ENCODE measurements at places on chromosomes 11 and 22.

GRCh38 chr22:45502215-45503049, at the start of gene FBLN1:
FBLN1 (plus strand) TSS chr22:45502883; CDS start chr22:45502986, 103 bp downstream.
- DNase-seq, result peak; percentile 81

GRCh38 chr11:80586464-80586863, 1145.6 kb upstream of the TENM4 start:
- no peak for DNase-seq

GRCh38 chr11:75583718-75584658, 21.9 kb downstream of the SERPINH1 start:
- DNase-seq, result peak; percentile 84

- peak; percentile 90 for DNase-seq
Observed at GRCh38 chr11:35951680-35952079, 7.8 kb downstream of the LDLRAD3 start.

DNA sequence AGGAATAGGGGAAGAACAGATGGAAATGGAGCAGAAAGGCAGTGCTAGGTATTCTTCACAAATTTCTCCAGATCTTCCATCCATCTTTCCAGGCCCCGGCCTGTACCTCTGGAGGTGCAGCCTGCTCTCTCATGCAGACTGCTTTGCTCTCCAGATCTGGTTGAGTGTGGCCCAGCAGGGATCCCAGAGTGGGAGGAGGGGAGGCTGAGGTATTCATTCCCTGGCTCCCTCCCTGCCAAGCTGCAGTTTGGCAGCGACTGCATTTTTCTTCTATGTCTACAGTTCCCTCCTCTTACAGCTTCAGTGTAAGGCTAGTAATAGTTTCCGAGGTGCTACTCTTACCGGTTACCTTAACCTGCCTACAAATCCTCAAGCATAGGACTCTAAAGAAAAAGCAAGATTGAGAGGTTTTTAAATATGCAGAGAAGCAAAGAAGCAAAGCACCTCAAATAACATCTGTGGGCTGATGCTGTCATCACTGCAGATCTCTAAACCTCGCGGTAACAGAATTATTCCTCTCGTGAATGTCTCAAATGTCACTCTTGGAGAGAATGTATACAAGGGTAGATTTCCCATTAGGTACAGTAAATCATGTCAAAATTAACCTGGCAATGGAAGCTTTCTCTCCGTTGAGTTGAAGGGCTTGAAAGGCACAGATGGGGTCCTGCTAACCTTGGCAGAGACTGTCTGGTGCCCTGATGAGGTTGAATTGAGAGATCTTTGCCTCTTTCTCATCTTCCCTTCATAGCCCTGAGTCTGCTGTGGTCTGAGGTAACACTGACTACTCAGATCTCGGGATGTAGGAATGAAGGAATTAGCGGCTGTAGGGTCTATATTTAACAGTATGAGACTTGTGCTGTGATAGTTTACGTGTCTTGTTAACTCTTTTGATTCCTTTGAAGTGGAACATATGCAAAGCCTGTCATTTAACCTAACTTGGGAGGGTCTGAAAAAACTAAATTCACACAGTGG, 297.9 kb upstream of the C11orf87 start:
- peak; percentile 65 for DNase-seq

DNA sequence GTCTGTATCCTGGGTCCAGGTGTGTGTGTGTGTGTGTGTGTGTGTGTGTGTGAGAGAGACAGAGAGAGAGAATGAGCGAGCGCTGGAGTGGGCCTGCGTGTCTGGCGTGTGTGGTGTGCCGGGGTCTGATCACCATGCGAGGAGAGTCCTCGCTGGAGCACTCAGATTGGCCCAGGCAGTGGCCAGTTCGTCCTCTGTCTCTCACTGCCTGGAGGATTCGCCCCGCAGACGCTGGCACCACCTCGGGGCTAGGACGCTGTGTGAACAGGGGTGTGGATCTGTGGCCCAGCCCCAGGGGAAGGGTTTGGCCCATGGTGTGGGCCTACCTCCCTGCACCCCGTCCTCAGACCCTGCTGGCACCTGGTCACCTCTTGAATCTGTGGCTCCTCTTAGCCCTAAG, 11.6 kb upstream of the CACNA1I start:
- no peak for DNase-seq

DNA sequence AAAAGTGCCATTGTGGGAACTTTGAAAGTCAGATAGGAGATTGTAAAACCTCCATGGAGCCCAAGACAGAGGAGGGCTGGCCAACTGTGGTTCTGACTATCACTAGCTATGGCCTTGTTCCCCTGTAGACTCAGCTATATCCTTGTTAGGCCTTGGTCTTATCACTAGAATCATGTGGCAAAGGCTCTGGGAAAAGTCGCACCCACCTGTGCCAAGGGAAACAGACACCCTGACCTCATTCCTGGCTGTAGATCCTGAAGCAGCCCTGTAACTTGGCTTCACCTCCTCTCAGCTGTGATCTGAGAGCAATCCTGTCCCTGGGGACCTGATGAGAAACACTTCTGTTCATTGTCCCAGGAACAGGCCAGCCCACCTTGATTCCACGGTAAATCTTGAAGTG, 566.2 kb downstream of the TMEM135 start:
- no peak for DNase-seq

DNA sequence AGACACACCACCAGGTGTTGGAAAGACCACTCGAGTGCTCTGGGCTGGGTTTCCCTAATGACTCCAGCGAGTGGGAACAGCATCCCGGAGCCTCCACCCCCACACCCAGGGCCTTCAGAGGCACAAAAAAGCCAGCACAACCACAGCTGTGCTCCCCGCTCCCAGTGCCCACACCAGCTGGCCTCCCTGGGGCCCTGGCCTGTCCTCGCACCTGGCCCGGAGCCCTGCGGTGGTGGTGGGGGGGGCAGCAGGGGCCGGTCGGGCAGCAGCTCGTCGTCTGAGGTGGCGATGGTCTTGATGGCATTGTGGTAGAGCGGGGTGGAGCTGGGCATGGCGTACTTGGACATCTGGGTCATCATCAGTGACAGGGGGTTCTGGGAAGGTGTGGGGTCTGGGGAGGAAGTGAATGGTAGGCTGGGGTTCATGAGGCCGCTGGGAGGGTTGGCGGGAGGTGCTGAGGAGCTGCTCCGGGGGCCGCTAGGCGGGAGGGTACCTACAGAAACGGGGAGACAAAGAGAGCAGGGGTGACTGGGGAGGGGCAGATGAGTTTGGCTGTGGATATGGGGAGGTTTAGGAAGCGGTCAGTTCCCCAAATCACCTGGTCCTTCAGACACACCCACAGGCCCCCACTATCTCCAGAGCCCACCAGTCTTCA, 16.1 kb downstream of the CXCR5 start:
- DNase-seq, result no peak

DNA sequence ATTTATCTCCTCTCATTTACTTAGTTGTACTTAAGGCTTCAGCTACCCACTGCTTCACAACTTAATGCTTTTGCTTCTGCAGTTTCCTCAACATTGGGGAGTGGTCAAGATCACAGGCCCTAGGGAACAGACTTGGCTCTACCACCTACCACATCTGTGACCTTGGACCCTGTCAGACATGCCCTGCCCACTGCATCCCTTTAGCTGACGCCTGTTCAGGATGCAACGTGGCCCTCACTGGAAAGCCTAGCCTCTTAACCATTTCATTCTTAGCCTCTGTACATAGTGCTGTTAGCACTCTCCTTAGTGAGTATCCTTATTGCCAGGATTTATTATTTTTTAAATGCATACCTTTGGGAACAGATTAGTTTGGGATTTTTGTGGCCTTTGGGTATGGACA, 34.4 kb downstream of the TNRC6B start:
- DNase-seq, result no peak

GRCh38 chr11:122765487-122766131, 72.7 kb upstream of the CRTAM start:
- no peak for DNase-seq

DNA sequence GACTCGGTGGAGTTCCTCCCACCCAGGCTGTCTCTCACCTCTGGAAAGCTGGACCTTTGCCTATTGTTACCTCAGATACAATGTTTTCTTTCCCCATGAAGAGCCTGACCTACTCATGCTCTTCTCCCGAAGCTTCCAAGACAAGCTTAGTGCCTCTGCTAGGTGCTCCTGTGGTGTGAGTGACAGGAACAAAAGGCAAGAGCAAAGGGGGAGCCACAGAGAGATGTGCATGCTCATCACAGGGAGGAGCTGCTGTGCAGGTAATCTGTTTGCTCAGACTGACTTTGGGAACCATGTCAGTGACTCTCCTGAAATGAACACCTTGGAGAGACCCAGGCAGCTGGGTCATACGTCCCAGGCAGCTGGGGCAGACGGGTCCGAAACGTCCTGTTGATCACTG, 53.6 kb upstream of the VSTM5 start:
- DNase-seq, result peak; percentile 87

DNA sequence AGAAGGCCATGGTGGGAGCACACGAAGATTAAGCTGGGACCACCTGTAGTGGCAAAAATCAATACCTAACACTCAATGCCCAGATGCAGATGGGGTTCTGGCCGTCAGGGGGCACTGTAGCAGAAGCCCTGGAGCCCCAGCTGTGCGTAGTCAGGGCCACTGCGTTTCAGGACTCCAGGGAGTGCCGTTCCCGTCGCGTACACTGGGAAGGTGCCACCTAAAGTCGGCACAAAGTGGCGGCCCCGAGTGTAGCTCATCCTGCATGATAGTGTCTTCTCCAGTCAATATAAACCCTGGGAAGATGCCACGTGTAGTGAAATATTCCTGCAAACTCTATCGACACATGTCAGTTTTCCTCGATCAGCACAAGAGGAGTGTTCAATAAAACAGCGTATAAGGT, 123.8 kb upstream of the NTM start:
- DNase-seq, result peak; percentile 42

DNA sequence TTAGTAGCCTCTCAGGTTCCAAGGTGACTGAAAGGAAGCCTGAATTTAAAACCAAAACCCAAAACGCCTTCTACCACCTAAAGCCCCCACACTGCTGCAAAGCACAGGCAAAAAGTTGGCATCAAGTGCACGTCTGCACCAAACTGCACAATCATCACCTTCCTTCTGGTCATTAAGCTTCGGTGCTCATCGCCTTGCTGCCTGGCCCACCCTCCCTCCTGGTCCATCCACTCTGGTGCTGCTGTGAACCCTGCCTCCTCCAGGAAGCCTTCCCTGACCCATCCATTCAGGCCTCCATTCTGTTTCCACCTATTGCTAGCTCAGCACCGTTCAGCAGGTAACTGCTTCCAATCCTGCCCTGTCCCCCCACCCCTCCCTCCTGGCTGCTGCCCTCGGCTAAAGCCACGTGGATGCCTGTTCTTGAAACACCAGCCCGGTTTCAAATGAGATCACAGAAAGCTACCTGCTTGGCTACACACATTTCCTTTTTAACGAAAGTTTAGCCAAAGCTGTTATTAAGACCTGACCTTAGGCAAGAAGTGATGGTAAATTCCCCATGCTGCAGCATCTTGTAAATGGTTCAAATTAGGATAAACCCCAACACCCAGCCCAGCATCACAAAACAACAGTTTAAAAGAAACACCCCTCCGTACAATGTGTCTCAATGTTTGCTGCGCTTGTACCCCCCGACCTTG, 53.8 kb upstream of the CD5 start:
- DNase-seq, result no peak

Data from NCI-H69 (cell line).